ENCODE measurements at places on chromosomes 4 and X.

DNA sequence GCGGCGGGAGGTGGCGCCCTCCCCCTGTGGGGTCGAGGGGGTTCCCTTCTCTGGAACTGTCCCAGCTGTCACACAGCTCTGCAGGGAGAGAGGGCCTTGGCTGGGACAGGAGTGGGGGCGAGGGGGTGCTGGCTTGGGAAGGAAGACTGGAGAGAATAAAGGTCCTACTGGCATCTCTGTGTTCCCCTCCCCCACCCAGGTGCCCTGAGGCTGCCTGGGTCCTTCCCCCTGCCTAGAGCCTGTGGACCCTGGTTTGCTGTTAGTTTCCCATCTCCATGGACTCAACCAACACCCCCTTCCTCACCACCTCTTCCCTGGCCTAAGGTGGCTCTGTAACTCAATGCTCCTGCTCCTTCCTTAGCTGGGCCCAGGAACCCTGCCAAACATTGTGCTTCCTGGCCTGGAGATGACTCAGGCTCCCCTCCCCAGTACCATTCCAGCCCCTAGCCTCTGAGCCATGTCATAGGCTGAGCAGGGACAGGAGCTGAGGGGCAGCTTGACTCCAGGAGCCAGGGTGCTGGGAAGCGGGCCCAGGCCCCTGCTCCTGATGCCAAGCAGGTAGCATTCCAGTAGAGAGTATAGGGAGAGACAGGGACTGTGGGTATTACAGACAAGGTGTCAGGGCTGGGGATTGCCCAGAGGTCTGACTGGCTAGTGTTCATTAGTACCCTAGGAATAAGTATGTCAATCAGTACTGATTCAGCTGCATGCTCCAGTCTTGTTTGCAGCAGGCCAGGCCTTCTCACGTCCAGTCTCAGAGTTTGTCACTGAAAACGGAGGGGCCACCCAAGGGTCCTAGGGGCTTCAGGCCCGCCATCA, 100.7 kb downstream of the EFNB1 start:
- DNase-seq: no peak

GRCh38 chr4:8404791-8405515, 35.6 kb downstream of the ACOX3 start:
- no peak for DNase-seq

DNA sequence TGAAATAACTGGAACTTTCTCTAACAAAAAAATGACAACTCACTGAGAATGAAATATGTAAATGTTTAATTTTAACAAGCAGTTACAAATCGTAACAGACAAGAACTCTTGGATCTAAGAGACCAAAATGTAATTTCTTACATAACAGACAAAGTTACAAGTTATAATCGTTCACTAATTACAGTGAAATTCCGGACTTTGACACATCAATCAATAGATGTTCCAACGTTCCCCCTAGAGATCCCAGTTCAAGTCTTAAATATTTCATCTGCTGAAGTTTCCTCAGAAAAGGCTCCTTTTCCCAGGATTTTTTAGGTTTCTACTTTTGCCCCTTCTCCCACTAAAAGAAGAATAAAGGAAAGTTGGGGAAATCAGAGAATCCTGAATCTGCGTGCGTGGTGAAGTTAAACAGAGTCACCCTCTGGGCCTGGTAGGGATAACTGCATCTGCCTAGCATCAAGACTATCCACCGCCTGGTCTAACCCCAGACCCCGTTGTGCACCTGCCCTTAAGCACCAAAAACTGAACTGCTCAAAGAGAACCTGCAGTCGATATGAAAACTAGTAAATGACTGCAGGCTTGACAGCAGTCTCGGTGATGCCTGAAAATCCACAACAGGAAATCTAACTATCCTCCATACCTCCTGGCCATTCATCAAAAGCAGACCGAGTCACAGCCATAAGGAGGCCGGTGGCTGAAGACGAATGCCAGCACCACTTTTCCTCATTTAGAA, 2.3 kb downstream of the IRF2 start:
- no peak for DNase-seq

DNA sequence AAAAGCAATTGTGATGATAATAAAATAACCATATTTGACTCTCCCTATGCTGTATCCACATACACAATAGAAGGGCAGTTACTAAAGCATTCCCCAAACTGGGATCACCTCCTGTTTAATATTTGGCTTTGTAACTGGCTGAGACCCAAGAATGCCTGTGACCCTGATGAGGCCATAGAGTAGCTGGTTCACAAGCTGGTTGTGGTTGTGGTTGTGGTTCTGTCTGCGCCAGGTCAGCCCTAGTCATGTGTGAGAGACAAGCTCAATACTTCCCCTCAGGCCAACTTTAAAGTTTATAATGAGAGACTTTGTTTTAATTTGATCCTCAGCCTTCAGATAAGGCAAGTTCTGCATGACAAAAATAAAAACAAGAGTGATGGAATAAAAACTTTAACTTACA, 209.9 kb downstream of the PARM1 start:
- DNase-seq: no peak

- DNase-seq: no peak
Measured at GRCh38 chr4:143391895-143392294, 55.2 kb downstream of the GAB1 start.
